ENCODE measurements at places on chromosomes 6 and 20.

GRCh38 chr6:80209430-80209829 lies 103.0 kb downstream of the BCKDHB start:
- DNase-seq = no peak

DNA sequence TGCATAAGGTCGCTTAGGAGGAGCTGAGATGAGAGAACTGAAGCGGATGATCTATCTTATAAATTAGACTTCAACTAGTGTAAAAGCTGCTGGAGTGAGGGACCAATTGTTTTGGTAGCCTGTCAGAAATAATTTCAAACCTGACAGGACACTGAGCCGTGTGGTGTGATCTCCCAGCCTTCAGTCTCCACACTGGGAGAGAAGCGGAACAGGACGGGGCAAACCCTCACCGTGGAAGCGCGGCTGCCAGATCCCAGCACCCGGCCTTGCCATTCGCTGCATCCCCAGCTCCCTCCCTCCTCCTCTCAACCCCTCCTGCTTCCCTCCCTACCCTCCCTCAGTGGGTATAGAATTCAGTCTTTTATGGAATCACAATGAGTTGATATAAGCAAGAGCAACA lies 900.1 kb upstream of the SLC35B3 start:
- DNase-seq = no peak

GRCh38 chr6:104623052-104623690 lies 236.5 kb downstream of the HACE1 start:
- no peak for DNase-seq

DNA sequence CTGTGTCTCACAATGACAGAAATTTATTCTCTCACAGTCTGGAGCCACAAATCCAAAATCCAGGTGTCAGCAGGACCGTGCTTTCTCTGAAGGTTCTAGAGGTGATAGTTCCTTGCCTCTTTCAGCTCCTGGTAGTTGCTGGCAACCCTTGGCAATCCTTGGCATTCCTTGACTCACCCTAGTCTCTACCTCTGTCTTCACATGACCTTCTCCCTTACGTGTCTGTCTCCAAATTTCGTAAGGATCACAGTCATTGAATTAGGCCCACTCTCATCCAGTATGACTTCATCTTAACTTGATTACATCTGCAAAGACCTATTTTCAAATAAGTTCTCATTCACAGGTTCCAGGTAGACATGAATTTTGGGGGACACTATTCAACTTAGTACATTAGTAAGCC lies 143.1 kb downstream of the CEP57L1 start:
- DNase-seq = no peak

GRCh38 chr20:47336129-47336754 lies 20.3 kb downstream of the ZMYND8 start:
- DNase-seq = no peak

GRCh38 chr20:49982346-49983122 lies at the start of gene SNAI1:
TSS of gene SNAI1 (plus strand) at chr20:49982980. CDS start at chr20:49983060, 80 bp downstream.
- DNase-seq = peak; percentile 78

- DNase-seq = no peak
These were observed 247.9 kb upstream of the SLC35B3 start for GRCh38 chr6:8683204-8683603.

- DNase-seq = no peak
These were observed 104.8 kb upstream of the ZNF217 start for GRCh38 chr20:53698371-53698978.

DNA sequence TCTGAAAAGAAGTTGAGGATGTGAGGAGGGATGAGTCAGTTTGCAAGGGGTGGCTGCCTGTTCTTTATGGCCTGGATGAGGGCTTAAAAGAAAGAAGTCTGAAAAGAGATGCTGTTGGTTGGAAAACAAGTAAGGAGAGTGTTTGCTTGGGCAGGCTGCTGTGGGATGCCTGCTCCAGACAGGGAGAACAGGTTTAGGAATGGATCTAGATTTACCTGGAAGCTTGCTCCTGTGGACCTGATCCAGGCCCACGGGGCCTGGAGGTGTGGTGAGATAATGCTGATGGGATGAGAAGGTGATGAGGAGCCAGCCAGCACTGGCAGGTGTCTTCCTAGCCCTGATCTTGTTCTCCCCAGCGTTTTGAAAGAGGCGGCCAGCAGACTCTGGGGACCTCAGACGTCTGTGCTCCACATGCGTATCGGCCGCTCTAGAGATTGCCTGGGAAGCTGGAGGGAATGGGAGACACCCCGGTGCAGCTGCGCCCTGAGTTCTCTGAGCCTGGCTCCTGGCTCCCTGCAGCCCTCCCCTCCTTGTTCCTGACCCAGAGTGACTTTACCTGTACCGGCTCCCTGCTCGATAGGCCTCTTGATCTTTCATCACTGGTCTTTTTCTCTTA lies 331.3 kb downstream of the ZFAND3 start:
- DNase-seq = no peak

- DNase-seq = no peak
These were observed 89.2 kb downstream of the RSPH3 start for GRCh38 chr6:158910484-158911440.

GRCh38 chr6:84912472-84913322 lies 148.3 kb upstream of the TBX18 start:
- DNase-seq = no peak

- no peak for DNase-seq
These were observed 7.0 kb downstream of the BPIFB2 start for GRCh38 chr20:33014336-33015113.

GRCh38 chr6:38183856-38184584 lies 364.5 kb downstream of the ZFAND3 start:
- DNase-seq = no peak

DNA sequence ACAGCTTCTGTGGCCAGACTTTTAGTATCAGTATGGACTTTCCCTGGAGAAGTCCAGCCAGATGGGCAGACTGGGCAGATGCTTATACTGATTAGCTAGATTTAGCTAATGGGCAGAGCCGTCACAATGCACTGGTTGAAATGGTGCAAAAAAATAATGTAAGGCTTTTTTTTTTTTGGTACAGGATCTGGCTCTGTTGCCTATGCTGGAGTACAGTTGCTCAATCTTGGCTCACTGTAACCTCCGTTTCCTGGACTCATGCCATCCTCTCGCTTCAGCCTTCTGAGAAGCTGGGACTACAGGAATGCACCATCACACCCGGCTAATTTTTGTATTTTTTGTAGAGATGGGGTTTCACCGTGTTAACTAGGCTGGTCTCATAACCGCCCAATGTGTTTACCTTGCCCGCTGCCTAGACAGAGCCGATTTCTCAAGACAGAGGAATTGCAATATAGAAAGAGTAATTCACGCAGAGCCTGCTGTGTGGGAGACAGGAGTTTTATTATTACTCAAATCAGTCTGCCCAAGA lies 16.4 kb upstream of the KIFC1 start:
- DNase-seq = no peak

DNA sequence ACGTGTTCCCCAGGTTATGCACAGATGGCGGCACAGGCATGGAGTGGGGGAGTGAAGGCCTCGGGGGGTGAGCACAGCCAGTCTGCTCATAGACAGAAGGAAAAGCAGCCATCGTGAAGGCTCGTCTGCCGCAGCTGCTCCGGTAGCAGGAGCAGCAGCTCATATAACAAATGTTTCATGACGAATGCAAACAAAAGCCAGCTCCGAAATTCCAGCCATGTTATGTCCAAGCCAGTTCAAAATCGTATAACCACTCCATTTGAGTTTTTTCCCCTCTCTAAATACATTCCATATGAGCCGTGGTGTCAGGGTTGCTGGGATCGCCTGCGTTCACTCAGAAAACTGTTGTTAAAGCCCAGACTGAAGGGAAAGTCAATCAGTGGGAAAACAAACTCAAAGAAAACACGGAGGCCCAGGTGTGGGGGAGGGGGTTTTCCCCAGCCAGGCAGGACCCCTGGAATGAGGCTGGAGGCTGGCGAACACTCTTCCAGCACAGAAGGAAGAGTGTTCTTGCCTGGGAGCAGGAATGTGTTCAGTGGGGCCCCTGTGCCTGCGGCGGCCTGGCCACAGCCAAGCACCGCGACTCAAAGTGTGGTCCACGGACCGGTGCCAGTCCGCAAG lies 280.4 kb upstream of the TAB2 start:
- no peak for DNase-seq

- DNase-seq = no peak
These were observed 25.9 kb downstream of the RNF217 start for GRCh38 chr6:124987999-124988591.

GRCh38 chr6:45881705-45882467 lies 133.8 kb downstream of the CLIC5 start:
- DNase-seq = no peak

- DNase-seq = no peak
These were observed 226.6 kb downstream of the MYLK4 start for GRCh38 chr6:2524090-2524489.

- DNase-seq = no peak
These were observed 159.1 kb downstream of the TINAG start for GRCh38 chr6:54467384-54467783.

GRCh38 chr6:49327571-49327970 lies 135.5 kb downstream of the MMUT start:
- DNase-seq = no peak

DNA sequence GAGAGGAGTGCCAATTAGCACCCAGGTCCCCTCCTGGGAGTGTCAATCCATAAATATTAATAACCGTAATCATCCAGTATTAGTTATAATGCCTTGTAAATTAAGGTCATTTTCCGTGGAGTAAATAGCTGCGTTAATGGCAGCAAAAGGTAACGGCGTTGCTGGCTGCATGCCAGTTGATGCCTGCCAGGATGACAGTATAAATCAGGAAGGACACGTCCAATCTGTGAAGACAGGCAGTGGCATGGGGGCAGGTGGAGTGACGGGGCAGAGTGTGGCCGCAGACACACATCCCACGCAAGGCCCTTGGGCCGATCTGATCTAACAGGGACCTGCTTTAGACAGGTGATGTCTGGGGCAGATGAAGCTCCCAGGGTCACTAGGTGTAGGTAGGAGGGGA lies 49.1 kb downstream of the KCNB1 start:
- DNase-seq = no peak

- DNase-seq = no peak
These were observed 22.1 kb downstream of the BLOC1S5 start for GRCh38 chr6:8041913-8042583.

- DNase-seq = no peak
These were observed 61.4 kb upstream of the TOX2 start for GRCh38 chr20:43853174-43853803.

DNA sequence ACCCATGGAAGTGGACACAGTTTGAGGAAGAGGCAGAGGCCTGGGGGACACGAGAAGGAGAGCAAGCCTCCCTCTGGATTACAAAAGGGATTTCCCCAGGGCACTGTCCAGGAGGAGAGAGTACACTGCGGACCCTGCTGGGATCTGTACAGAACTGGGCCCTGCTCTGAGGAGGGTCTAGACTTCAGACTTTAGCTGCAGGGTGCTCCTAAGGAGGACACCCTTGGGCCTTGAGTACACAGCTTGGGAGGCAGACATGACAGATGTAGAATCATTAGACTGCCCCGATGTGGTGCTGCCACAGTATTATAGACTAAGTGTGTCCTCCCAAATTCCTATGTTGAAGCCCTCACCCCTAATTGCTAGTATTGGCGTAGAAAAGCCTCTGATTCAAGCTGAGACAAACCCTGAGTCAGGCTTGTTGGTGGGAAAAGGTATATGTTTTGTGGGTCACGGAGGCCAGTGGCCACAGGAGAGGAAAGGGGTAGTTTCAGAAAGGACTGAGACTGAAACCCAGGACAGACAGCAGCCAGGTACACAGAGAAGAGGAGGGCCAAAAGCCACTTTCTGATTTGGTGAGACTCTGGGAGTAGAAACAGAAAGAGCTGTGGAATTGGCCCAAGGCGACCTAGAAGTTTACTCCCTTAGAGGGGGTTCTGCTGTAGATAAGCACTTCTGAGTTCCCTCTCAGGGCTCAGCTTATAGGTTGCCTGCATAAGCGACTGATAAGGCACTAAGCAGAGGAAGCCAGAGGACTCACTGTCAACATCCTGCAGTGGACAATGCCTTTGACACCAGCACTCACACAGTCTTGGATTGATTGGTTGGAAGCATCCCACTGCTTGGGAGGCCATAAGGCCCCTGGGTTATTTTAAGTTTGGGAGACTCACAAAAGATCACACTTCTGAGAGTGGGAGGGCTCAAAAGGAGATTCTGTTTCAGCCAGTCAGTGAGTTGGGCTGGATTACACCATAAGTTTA lies 16.5 kb upstream of the SH3BGRL2 start:
- no peak for DNase-seq

- no peak for DNase-seq
These were observed 59.4 kb upstream of the PTGIS start for GRCh38 chr20:49627329-49627761.

DNA sequence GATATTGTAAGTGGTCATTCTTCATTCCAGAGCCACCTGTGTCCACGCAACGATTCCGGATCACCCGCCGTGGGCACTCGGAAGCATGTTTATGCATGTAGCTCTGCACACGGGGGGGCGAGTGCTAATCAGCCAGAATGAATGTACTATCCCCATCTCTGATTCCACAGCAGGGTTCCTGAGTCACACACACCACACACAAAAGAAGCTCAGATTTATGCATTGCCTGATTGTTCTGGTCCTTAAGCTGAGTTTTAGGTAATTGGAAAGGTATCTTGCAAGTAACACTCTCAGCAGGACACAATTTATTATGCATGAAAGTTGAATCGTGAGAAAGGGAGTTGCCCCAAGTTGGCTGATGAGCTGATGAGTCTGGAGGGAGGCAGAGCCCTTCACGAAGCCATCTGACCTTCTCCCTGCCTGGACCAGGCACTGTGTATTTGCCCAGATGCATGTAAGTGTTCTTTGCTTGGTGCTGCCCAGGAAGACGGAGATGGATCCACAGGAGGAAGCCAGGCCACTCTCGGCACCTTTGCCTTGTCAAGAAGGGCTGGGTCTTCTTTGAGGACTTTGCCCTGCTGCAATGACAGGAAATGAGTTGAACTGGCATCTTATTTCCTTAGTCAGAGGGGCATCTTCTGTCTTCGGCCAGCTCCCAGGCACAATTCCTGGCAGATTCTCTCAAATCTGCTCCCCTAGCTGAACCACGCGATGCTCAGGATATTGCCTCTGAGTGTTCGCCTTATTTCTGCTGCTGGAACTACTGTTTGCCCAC lies 141.1 kb downstream of the SYNDIG1 start:
- no peak for DNase-seq

GRCh38 chr20:57686931-57687652 lies 22.7 kb downstream of the PMEPA1 start:
- no peak for DNase-seq

DNA sequence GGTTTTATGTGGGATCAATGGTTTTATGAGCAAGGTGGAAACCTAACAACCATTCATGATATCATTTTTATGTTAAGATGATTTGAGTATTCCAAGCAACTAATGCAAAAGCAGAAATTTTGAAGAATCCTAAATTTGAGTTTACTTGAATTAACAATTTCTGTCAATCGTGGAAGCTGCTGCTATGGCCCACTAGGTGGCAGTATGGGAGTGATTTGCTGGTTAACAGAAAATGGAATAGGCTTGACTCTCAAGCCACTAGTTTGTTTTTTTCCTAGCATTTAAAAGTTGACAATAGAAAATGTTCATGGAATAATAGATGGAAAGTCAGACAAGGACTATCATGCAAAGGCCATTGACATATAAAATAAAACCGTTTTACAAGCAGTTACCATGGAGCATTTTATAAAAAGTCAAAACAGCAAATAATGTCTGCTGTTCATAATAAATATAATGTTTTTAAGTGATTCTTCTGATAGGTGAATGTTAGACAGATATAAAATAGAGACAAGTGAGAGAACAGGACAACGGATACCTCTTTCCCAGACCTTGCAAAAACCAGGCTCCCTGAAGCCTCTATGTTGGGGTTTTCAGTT lies 43.0 kb upstream of the TMEM200A start:
- DNase-seq = peak; percentile 52

- no peak for DNase-seq
These were observed 186.1 kb downstream of the ADAT2 start for GRCh38 chr6:143264379-143264778.
